Left renal cortex interstitium (tissue), 4 donors: ENCODE measurements at places on chromosomes 11 and 22.

DNA sequence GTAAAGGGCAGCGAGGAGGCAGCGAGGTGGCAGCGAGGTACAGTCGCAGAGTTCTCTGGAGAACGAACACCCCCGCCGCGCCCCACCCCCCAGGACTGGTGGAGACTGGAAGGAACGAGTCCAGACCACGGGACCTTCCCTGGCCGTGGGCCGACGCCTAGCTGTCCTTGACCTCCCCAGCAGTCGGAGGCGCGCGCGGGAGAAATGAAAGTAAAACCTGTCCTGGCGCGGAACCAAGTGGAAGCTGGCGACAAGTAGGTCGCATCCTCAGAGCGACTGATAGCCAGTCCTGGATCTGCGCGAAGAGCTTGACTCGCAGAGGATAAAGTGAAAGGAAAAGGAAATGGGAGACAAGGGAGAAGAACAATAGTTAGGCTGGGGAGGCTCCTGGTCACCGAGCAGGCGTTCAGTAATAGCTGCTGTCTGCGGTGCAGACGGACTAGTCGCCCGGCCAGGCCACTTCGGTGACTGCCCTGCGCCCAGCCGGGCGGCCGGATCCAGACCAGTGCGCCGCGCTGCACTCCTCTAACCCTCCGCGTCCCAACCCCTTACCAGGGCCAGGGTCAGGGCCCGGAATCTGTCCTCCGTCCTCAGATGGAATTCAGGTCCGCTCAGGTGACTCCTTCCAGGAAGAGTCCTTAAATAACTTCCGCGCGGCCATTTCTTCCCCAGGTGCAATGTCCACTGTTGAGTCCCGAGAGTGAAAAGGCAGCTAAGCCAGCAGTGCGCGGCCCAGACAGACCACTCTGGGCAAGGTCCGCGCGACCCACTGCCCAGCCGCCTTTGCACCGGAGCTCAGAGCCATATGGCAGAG lies 1.9 kb upstream of the ADM start:
- peak; percentile 81 for DNase-seq

DNA sequence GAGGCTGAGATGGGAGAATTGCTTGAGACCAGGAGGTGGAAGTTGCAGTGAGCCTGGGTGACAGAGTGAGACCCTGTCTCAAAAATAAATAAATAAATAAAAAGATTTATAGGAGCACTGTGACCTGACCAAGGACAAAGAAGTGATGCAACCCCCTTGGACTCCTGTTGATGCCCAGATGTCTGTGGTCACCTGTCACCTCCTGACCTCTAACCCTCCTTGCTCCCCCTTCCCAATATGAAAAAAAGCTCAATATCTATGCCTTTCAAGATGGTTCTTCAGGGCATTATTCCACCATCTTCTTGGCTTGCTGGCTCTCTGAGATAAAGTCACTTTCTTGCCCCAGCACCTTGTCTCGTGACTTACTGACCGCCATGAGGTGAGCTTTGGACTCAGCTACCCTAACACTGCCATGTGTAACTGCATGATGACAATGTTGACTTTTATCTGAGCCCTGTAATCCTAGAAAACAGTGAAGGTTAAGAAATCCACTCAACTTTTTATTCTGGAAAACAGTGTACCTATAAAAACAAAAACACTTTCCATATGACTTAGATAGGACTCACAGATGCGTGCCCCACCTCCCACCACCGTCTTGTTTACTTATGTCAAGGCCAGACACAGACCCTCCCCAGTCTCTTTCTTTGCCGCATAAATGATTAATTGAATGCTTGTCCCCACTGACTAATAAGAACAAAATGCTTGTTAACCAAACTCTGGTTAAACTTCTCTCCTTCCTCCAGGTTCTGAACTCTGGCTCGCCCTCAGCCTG lies 360.5 kb downstream of the BUD13 start:
- no peak for DNase-seq

DNA sequence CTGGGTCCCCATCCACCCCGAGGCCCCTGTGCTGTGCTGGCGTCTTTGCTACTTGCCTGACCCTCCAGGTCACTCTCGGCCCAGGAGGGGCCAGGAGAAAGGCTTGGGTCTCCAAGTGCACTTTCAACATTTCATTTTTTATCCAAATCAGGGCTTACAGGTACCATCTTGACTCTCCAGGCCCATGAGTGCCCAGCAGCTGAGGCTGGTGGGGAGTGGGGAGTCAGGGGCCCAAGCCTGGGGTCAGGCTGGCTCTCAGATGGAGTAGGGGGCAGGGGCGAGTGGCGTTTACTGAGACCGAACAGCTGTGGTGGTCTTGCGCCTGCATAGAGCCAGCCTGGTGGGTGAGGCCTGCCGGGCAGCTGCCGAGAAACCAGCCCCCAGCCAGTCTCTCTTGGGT lies 61.6 kb downstream of the MPPED1 start:
- no peak for DNase-seq

- DNase-seq, result no peak
Observed at GRCh38 chr11:100232006-100232405, 455.1 kb upstream of the ARHGAP42 start.

DNA sequence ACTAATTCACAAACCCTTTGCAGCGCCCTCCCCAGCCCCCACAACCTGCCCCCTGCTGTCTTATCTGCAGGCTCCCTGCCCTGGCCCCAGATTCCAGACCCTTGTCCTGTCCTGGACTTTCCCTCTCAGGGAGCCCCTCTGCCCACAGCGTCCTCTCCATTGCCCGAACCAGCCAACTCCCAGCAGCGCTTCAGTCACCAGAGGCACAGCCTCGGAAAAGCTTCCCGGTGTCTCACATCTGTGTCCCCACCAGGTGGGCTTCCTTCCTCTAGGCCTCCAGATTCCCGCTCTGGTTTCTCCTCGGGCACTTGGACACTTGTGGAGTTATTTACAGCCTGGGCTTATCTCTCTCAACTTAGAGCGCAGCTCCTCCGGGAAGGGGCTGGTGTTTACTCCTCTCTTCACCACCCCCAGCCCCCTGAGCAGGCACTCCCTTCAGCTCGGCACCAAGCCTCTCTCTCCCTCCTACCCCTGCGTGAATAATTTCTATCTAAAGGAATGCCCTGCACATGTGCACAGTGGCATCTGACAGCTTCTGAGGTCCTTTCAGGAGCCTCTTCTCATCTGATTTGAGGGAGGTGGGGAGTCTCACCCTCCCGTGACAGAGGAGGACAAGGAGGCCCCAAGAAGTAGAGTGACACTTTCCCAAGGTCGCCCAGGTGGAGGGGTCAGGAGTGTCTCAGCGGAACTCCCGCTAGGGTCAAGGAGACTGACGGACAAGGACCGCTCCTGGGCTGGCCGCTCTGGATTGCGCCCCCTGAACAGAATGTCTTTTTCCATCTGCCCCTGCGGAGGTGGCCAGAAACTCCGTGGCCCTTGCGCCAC lies 838 bp downstream of the WNT11 start:
- no peak for DNase-seq

GRCh38 chr11:59877325-59877724 lies 1.3 kb upstream of the OOSP3 start:
- no peak for DNase-seq

- DNase-seq, result no peak
Observed at GRCh38 chr11:16028419-16028818, 327.9 kb downstream of the SOX6 start.

DNA sequence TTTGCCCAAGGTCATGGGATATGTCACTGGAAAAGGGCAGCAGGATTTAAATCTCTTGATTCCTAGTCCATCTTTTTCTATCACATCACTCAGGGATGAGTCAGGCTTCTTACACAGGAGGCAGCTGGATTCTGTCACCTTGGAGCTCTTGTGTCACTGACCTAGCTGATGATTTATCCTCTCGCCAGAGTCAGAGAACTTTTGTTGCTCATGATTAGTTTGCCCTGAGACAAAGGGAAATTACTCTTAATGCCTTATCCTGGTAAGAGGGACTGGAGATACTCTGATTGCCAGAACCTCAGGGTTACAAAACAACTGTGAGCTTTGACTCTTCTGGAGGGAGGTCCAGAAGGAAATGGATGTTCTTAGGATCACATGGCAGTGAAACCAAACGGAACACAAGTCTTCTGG lies 10.1 kb downstream of the COA4 start:
- DNase-seq, result no peak
